ENCODE measurements at places on chromosomes 6 and 20. TPM values are rescaled to one million over a fixed set of nuclear protein-coding genes. Genes with fewer than 3 reads are reported as not detected.

GRCh38 chr6:118939683-118940082 is 4.7 kb upstream of the MCM9 start:
- ATAC-seq: no peak

- ATAC-seq: no peak
Measured at GRCh38 chr20:62133864-62134263, 9.3 kb downstream of the PSMA7 start.

IYD gene
- not detected for total RNA-seq

CCN2 gene
- total RNA-seq: 442 TPM

GRCh38 chr6:107102414-107102805 is 12.9 kb downstream of the BEND3 start:
- ATAC-seq: no peak

GRCh38 chr6:43774776-43775534 is 4.9 kb downstream of the VEGFA start:
- peak; percentile 35 for ATAC-seq

HSPA1L gene
- total RNA-seq: 1.9 TPM

C20orf202 gene
- total RNA-seq: not detected

DNA sequence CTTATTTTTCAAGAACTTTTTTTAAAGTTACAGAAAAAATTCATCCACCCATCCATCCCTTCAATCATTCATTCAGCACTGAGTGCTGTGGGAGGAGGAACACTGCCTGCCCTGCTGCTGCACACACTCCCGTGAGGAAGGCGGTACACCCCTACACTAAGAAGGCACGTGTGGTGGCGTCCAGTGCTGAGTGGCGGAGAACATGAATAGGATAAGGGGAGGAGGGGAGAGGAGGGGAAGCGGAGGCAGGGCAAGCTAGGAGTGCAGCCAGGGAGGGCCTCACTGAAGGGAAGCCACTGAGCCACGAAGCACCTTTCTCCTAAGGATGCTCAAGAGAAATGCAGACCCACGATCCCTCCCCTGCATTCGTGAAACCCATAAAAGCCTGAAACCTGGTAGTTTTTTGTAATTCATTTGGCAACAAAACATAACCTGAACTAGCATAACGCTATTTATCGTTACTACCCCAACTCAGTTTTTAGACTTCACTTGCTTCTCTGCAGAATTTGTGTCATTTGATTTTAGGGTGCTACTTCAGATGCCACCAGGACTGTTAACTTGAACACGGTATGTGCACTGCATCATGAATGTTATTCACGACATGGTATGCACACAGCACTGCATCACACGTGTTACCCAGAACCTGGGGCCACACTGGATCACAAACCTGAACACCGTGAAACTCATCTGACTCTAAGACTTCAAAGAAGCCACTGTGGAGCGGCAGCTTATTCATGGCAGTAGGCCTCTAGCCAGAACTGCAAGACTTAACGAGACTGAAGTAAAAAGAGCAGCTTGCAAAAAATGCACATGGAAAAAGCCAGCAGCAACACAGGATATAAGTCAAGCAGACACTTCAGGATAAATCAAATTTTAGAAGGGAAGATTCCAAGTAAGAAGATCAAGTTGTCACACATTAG is 3.5 kb downstream of the RNASET2 start:
- no peak for ATAC-seq

DNA sequence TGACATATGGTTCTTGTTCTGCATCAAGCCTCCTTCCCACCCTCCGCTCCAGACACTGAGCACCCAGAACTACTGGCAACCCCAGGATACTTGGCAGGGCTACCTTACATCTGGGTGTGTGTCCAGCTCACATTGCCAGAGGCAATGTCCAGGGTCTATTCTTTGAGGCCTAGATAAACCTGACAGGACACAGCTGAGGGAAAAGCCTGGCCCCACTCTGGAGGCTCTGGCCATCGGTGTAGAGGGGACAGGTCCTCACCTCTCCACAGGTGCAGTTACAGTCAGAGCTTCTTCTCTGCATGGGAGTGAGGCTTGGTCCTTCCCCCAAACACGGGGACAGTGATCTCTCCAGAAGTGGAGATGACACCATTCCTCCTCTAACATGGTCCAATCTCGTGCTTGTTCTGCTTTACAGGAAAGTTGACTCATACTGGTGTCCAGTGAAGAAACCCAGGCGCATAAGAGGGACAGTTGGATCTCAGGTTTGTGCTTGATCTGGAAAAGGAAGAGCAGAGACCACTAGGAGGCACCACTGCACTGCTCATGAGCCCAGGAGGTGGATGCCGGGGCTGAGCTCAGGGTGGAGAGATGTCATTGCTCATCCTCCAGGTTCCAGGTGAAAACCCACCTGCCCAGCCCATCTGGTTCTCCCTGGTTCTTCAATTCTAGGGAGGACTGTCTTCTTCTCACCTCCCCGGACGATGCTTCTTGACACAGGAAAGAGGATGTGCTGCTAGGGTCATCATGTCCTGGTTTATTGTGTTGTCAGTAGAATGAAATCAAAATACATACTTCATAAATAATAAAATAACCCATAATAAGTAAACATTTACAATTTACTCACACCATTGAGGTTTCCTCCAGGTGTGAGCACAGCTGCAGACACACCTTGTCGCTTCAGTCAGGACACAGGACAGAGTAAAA is 14.7 kb downstream of the HLA-F start:
- ATAC-seq: peak; percentile 83

DNA sequence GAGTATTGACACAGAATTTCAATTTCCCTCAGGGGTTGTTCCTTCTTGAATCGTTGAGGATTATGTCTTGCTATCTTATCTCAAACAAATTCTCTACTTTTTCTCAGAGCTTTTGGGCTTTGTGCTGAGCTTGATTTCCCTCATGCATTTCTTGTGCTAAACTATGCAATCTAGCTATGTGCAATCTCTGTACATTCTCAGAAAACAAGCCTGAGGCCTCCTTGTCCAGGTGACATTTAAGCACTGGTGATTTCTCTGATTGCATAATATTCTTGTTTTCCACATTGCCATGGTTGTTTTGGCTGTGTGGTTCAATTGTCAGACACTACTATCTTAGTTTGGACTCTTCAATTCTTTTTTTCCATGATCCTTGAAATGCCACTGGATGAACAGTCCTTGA is 81.2 kb upstream of the MAN1A1 start:
- ATAC-seq: no peak

GSTA3 gene
- not detected for total RNA-seq

DNA sequence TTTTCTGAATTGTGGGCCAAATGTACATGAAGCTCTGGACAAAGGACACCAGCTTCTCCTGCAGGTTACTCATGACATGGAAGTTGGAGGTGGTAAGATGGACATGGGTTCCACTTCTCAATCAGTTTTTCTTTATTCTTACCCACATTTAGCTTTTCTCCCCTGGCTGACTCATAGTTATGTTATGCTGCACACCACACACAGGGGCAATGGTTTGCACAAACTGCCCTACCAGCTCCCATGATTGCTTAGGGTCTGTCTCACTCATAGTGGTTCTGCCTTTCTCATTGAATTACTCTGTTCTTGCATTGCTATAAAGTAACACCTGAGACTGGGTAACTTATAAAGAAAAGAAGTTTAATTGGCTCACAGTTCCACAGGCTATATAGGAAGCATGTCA is 4.5 kb upstream of the CD109 start:
- no peak for ATAC-seq

COL21A1 gene
- 6.3 TPM for total RNA-seq

AHI1 gene
- 35.6 TPM for total RNA-seq

DNA sequence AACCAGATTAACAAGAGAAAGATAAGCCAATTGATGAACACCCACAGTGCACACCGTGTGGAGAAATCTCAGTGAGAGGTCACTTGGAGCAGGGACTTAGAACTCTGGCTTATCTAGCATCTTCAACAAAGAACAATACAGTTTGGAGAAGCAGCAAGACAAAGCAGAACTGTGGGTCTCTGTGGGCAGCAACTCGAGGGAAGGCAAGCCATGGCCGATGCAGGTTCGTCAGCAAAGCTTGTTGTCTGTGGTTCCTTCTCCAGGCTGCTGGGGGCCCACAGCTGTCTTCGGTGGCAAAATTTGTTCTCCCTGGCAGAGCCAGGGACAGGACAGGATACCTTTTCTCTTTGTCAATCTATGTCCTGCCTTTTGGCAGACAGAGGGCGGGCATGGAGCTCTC is 22.1 kb downstream of the RPP40 start:
- ATAC-seq: no peak

DNA sequence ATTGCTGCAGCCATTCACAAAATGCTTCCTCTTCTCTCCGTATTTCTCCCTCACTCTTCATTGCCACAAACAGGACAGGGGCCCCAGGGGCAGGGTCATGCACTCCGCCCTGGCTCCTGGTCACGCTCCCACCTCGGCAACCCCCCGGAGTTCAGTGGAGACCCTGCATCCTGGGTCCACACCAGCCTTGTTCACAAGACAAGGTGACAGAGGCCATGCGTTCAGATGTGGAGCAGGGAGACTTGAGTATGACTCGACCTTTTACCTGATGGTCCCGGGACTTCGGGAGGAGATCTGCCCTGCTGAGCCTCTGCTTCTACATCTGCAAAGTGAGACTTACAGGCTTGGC is 49.4 kb downstream of the ANKRD60 start:
- no peak for ATAC-seq

SLC44A4 gene
- not detected for total RNA-seq

DNA sequence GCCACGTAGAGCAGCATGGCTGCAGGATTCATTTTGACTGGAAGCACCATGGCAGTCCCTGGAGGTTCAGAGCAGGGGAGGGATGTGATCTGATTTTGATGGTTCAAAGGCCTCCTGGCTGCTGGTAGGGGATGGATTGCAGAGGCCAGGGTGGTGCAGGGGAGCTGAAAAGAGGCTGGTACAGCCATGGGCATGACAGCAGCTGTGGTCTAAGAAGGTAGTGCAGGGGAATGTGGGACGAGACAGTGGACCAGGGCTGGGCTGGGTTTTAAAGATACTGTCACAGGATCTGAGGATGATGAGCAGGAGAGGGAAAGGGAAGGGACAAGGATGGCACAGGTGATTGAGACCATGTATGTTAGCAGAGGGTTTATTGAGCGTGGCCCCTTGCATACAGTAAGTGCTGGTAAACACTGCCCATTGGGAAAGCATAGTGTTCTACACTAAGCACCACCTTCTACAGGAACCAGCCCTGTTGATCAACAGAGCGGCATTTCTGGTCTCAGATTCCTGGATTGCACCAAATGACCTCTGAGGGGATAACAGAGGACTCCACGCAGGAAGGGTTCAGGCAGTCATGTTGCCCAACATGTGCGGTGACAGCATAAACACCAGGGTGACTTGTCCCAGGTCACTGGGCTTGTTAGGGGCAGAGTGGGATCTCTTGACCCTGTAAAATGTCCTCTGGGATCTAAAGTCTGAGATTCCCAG is 14.5 kb upstream of the SIRPA start:
- peak; percentile 39 for ATAC-seq

DNA sequence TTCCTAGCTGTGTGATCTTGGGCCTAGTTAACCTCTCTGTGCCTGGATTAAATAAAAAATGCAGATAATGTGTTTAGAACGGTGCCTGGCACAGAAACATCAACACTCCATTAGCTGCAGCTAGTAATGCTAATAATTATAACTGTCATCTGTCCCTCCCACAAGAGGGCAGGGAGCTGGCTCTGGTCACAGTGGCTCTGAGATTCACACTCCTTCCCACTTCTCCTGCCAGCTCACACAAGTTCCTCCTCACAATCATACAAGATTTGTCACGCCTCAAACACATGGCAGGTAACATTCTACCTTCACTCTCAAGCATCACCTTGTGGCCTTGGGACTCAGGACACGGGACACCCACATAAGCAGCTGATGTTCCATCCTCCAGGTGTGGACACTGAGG is 2.4 kb downstream of the ADA start:
- no peak for ATAC-seq

BPI gene
- total RNA-seq: not detected

NRSN1 gene
- total RNA-seq: 0.15 TPM

DNA sequence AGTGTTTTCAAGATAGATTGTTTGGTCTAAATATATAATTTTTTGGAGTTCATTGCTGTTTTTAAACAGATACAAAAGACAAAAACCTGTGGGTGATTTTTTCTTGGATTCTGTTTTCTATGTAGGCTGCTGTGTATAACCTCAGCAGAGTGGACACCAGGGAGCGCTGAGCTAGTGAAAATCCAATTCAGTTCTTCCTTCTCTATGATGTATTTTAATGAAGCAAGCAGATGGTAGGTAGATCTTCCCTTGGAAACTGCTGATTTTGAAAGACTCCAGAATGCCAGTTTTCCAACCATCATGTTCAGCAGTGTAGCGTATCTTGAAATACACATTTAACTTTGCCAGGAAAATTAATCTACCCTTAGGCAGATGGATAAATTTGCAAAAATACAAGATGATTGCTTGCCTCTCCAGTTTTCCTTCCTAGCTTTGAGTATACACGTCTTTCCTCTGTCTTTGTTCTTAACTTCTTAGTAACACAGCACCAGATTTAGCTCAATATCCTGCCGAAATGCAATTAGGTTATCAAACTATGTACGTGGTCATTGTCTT is 178.0 kb downstream of the PHF3 start:
- no peak for ATAC-seq

TNNC2 gene
- total RNA-seq: 1.0 TPM
